ENCODE measurements at places on chromosomes 4 and X.
A peak's percentile ranks its signal among the peaks of the same experiment; 100 is the strongest.

DNA sequence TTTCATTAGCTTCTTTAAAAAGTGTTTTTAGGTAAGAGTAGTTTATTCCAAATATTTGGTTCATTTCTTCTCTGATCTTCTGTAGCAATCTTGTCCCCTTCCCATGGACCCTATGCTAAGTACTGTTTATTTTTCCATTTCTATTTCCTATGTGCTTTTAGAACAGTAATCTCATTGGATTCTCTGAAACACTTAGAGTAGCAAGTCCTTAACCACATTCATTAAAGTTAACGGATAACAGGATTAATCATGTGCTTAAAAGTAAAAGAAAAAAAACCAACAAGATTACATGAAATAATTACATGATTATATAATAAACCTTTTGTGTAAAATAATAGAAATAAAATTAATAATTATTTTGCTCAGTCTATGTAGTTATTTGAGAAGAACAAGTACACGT, 929.7 kb downstream of the C4orf33 start:
- DNase-seq: no peak

GRCh38 chrX:2934715-2935710, 5.9 kb upstream of the ARSD start:
- DNase-seq: no peak

- DNase-seq: no peak
Measured at GRCh38 chrX:75642811-75643361, 120.0 kb upstream of the ZDHHC15 start.

GRCh38 chrX:42967681-42968300, 189.8 kb upstream of the PPP1R2C start:
- DNase-seq: no peak

DNA sequence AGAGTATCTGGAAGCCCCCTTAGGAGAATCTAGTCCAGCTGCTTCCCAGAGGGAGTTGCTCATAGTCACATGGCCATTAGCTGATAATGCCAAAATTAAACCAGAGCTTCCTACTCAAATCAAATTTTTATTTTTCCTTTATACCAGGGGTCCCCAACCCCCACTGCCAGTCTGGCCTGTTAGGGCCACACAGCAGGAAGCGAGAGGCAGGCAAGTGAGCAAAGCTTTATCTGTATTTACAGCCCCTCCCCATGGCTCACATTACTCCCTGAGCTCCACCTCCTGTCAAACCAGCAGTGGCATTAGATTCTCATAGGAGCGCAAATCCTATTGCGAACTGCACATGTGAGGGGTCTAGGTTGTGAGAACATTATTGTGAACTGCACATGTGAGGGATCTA, 19.2 kb upstream of the TNIP3 start:
- no peak for DNase-seq

DNA sequence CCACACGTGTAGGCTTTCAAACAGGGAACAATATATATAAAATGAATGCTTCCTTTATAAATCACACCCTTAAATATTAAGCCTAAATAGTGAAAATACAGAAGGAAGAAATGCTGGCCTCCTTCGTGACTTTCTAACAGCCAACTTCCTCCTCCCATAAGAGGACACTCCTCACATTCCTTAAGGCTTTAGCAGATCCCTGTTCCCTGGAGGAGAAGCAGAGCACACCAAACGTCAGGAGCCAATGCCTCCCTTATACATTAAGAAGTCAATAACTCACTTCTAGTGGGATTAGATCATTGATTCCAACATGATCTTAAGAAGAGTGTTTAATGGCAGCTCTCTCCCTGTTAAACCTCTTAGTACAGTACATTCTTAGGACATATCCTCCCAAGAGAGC, 108.4 kb upstream of the FAM241A start:
- no peak for DNase-seq

DNA sequence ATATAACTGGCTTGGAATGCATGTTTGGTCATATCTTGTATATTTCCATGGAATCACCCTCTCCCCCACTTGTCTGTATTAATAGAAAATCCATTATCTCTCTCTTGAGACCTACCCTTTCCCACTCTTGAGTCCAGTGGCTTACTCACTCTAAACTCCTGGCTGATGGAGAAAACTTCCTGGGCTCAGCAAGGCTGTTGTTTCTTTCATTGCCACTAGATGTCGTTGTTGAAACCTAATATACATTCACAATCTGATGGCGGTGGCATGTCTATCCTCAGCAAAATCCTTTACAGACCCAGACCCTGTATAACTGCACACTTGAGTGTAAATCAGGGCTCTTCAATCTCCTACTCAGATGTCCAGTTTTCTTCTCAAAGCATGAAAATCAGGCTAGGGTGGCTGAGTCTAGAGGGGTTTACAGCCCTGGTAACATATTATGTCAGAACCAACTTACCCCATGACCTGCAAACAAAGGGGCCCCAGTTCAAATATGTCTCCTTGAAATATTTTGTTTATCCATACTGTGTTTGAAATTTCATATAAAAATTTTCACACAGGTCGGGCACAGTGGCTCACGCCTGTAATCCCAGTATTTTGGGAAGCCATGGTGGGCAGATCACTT, 70.0 kb upstream of the FAM241A start:
- DNase-seq: peak; percentile 30

- DNase-seq: no peak
Measured at GRCh38 chr4:116387937-116388474, 697.4 kb downstream of the TRAM1L1 start.

GRCh38 chr4:118352843-118353533, at the start of gene PRSS12:
Gene PRSS12 (minus strand): TSS chr4:118353003. CDS start chr4:118352720, 283 bp downstream.
- DNase-seq: no peak

- no peak for DNase-seq
Measured at GRCh38 chrX:136779346-136779781, 1.4 kb downstream of the ARHGEF6 start.

DNA sequence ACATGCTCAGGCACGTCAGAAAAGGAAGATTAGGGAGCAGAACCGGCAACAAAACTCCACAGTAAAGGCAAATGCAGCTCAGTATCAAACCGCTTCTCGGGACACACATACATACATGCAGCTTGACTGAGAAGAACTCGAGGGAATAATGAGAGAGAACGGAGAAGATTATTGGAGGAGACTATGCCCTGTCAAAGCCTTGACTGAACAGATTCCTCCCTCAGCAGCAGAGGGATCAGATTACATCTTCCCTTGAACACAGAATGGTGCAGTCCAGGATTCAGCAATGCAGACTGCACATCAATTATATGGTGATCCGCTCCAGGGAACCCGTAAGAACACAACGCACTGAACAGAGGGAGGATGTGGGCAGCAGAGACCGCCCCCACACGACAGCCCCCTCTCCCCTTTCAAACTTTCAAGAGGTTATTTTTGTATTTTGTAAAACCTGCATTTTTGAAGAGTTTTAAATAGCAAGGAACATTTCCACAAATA, 183.2 kb downstream of the FBXW7 start:
- DNase-seq: peak; percentile 95

DNA sequence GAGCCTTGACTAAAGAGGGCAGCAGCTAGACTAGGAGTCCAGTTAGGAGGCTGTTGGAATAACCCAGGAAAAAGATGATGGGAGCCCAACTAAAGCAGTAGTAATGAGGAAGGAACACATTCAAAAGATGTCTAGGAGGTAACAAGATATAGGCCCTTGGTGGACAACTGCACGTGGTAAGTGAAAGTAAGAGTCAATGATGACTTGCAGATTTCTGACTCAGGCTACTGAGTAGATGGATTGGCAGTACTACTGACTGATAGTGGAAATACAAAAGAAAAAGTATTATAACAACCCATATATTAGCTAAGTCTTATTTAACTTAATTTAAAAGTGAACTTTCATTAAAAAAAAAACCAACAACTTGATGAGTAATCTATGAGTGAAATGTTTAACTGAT, 74.0 kb downstream of the PAK3 start:
- DNase-seq: no peak

GRCh38 chrX:56618323-56618722, 54.9 kb downstream of the UBQLN2 start:
- no peak for DNase-seq

- DNase-seq: no peak
Measured at GRCh38 chrX:55490121-55490520, 473 bp upstream of the USP51 start.

DNA sequence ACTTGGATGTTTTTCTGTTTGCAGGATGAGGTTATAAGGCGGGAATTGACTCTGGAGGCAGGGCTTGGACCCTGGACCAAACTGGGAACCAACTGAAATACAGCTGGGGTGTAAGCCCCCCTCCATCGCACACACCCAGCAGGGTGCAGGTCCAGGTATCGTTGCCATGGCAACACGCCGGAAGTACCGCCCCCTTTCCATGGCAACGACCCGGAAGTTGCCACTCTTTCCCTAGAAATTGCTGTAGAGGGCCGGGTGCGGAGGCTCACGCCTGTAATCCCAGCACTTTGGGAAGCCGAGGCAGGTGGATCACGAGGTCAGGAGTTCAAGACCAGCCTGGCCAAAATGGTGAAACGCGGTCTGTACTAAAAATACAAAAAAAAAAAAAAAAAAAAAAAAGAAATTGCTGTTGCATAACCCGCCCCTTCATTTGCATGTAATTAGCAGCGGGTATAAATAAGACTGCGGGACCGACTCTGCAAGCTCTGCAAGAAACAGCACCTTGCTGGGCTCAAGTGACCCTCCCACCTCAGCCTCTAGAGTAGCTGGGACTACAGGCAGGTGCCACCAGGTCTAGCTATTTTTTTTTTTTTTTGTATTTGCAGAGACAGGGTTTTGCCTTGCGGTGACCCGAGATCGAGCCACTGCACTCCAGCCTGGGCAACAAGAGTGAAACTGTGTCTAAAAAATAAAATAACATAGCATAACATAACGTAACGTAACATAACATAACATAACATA, 139.6 kb downstream of the CRLF2 start:
- no peak for DNase-seq

GRCh38 chrX:154058214-154058997, 38.7 kb upstream of the IRAK1 start:
- DNase-seq: no peak

GRCh38 chrX:108439426-108439942, at the start of gene COL4A5:
Gene COL4A5 (plus strand): TSS chrX:108439838. CDS start chrX:108440126, 288 bp downstream.
- peak; percentile 13 for DNase-seq

DNA sequence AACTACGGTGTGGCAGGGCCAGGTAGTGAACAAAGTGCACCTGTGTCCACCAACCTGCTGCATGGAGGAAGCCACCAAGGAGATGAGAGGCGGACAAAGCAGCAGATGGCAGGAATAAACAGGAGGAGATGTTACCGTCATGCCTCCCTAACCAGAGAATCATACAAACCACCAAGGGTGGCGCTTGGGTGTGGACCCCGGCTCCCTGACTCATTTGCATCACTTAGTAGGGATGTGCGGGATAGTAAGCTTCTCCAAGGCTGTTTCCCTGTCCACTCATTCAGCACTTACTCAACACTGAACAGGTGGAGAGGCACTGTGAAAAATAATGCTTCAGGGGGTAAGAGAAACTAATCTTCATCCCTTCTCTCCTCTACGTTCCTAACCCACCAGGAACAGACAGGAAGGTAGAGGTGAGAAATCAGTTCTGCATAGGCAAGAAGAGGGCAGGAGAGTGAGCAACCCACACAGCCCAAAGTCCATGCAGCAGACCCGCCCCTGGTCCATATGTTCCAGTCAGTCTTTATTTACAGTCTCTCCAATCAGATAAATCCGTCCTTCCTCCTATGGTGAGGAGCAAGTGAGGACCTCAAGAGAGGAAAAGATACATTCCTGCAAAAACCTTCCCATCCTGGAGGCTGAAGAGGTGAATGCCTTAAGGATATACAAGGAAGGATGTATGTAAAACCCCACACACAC, 34.0 kb downstream of the QDPR start:
- DNase-seq: no peak

GRCh38 chrX:9337046-9337445, 127.8 kb upstream of the TBL1X start:
- peak; percentile 47 for DNase-seq

DNA sequence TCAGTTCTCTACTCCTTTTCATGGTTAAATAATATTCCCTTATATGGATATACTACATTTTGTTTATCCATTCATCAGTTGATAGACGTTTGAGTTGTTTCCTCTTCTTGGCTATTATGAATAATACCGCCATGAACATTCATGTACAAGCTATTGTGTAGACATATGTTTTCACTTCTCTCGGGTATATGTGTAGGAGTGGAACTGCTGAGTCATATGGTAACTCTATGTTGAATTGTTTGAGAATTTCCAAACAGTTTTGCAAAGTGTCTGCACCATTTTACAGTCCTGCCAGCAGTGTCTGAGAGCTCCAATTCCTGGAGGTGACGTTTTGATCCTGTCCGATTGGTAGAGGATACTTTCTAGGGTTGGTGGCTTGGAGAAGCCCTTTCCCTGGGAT, 23.6 kb downstream of the PLAC1 start:
- DNase-seq: no peak

- no peak for DNase-seq
Measured at GRCh38 chr4:73754934-73755333, 14.6 kb downstream of the CXCL8 start.

- DNase-seq: peak; percentile 0
Measured at GRCh38 chr4:166091912-166092510, 219.0 kb downstream of the TLL1 start.

GRCh38 chr4:112451831-112452230, 64.1 kb downstream of the NEUROG2 start:
- DNase-seq: no peak

DNA sequence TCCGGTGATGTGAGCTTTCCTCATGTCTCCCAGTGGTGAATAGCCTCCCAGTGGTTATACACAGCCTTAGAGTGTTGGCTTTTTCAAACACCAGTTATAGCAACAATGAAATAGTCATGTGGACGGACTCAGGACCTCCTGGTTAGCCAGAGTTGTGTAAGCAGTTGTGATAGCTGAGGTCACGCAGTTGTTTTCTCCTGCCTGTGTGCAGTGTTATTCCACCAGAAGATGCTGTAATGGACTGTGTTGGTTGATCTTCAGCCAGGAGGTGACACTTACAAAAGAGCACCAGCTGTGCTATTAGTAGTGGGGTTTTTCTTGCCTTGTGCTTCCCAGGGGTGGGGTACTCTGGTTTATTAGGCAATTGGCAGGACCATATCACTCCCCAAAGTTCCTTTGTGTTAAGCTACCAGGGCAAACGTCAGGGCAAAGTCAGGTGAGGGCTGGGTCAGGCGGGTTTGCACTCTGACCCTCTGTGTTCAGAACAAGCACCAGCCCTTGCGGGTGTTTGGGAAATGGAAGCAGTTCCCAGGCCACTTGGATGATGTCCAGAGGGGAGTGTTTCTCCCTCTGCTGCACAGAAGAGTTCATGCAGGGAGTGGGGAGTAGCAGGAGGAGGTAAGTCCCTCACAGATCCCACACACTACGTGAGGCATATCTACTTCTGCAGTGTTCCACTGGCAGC, 252.6 kb downstream of the TMEM47 start:
- no peak for DNase-seq

DNA sequence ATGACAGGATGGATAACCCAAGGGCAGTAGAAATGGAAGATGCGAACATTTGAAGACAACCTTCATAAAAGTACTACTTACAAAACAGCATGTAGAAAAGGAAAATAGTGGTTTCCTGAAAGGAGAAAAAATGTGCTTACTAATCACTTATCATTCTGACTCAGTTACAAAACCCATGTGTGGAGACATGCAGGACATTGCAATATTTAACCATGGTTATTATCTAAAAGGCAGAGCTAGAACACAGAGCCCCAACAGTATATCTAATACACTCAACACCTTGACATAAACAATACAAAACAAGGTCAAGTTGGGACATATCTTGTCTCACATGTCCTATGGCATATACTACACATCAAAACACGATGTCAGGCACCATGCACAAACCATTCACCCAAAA, 55.9 kb downstream of the EIF4E start:
- peak; percentile 3 for DNase-seq

GRCh38 chr4:116023049-116023448, 909.6 kb upstream of the NDST4 start:
- DNase-seq: no peak

- no peak for DNase-seq
Measured at GRCh38 chr4:140112576-140112975, 41.4 kb downstream of the MAML3 start.

GRCh38 chr4:87118421-87118820, 102.0 kb downstream of the KLHL8 start:
- DNase-seq: no peak
